ENCODE measurements at places on chromosomes 16 and 17.

- DNase-seq = no peak
Observed at GRCh38 chr16:51271156-51271701, 120.2 kb upstream of the SALL1 start.

GRCh38 chr16:9392956-9393355, 301.5 kb downstream of the HAPSTR1 start:
- no peak for DNase-seq

DNA sequence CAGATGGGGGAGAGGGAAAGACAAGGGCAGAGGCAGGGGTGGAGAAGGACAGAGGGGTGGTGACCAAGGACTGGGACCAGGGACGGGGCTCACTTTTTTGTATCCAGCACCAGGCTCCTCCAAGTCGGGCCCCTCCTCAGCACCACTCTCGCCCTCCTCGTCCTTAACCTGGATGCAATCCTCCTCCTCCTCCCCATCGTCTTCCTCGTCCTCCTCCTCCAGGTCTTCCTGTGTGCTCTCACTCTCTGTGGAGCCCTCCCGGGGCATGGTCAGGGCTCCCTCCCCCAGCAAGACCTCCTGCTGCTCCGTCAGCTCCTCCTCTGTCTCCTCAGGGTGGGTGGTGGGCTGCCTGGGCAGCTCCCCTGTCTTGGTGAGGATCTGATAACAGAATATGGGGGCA, 16.8 kb downstream of the G6PC3 start:
- DNase-seq = no peak

GRCh38 chr17:36877771-36878170, 59.5 kb upstream of the LHX1 start:
- no peak for DNase-seq

DNA sequence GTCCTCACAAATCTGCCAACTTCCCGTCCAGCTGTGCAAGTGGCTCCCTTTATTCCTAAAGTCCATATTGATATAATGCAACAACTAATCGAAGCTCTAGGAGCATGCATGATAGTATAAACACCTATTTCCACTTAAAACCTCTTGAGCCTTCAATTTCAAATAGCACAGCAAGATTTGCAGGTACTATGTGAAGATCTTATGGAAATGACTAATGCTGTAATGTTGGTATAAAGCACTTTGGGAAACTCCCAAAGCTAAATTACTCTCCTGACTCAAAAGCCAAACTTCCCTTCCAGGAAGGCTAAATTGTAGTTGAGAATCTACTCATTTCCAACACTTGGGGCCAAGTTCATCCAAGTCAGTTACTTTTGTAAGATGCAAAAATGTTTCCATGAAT, 287.6 kb upstream of the CDH11 start:
- peak; percentile 12 for DNase-seq

GRCh38 chr17:38727736-38728135, 2.4 kb upstream of the CISD3 start:
- DNase-seq = no peak

- no peak for DNase-seq
Observed at GRCh38 chr17:64131606-64132270, 1.8 kb upstream of the ERN1 start.

GRCh38 chr17:82200743-82201497, 11.7 kb downstream of the CCDC57 start:
- DNase-seq = no peak

DNA sequence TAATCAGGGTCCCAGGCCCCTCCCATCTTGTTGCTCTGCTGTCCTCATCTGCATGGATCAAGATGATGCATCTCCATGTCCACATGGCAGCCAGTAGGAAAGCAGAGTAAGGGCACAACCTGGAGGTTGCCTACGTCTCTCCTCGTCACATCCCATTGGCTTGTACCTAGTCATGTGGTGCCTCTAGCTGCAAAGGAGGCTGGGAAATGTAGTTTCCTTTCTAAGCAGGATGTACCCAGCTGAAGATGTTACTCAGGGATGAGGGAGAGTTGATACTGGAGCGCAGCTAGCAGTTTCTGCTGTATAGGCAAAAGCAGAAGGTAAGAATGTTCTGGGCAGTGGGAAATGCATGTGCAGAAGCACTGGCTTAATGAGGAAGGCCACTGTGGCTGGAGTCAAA, 20.8 kb downstream of the ABCC1 start:
- DNase-seq = no peak

DNA sequence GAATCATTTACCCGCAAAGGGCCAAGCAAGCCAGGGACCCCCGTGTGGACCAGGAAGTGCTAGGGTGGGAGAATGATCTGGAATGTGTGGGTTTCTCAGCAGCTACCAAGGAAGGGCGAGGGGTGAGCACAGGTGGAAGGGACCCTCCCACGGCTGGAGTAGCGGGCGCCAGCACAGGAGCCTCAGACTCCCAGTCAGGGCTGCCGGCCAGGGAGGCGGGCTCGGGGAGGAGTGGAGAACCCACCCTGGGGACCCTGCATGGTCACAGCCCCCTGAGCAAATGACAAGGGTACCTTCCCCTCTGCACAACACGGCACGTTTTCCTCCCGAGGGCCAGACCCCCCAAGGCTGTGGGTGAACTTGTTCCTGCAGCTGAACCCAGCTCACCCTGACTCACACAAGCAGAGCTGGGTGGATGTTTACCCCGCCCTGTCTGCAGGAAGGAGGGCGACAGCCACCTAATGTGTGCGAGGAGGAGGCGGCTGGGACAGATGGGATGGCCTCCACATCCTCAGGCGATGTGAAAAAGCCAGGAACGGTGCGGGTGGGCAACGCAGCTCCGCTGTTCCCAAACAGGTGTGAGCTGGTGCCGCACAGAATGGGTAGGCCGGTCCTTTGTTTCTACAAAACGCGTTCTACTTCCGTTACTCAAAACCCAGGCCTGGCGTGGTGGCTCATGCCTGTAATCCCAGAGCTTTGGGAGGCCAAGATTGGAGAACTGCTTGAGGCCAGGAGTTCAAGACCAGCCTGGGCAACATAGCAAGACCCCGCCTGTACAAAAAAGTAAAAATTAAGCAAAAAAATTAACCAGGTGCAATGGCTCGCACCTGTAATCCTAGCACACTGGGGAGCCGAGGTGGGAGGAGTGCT, 6.2 kb downstream of the ECI1 start:
- no peak for DNase-seq

All from choroid plexus epithelial cell (primary cell).